ENCODE measurements at places on chromosomes 12 and 14.

DNA sequence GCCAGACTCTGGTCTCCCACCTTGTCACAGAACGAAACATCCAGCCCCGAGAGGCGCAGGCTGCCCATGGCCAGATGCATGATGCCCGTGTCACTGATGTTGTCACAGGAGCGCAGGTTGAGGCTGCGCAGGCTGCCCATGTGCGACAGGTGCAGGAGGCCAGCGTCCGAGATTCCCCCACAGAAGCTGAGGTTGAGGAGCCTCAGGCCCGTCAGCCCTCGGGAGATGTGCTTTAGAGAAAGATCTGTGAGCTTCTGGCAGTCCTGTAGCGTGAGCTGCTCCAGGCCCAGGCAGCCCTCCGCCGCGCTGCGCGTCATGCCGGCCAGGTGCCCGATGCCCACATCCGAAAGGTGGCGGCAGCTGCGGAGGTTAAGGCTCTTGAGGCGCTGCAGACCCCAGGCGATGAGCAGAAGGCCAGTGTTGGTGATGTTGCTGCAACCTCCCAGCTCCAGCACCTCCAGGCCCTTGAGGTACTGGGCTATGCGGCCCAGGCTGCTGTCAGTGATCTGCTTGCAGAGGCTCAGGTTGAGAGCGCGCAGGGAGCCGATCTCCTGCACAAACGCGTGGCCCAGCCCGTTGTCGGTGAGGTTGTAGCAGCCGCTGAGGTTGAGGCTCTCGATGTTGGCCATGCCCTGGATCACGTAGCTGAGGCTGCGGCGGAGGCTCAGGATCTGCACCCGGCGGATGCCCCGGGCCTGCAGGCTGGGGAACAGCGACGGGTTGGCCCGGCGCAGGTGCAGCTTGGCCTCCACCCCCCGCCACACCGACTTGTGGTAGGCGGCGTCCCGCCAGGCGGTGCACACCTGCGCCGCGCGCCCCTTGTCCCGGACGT lies 991 bp downstream of the FBXL14 start:
- peak; percentile 38 for DNase-seq

DNA sequence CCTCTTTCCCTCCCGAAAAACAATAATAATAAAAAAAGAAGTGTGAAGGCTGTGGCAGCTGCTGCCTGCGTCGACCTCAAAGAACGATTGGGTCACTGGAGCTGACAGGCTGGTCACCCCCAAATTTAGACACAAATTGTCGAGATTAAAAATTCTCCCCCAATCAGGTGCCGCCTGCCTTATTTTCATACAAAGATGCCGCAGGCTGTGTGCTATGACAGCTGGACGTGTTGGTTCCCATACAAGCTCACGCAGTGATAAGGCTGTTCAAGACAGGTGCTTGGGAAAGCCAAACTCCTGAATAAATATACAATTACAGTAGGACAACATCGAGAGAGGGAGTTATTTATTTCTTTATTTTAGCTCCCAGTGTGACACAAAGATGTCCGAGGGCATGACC lies 1041.8 kb downstream of the VRK1 start:
- DNase-seq = no peak

- no peak for DNase-seq
Observed at GRCh38 chr12:23197266-23197665, 572.3 kb downstream of the ETNK1 start.

- no peak for DNase-seq
Observed at GRCh38 chr12:68279227-68280054, 26.0 kb upstream of the IL22 start.

DNA sequence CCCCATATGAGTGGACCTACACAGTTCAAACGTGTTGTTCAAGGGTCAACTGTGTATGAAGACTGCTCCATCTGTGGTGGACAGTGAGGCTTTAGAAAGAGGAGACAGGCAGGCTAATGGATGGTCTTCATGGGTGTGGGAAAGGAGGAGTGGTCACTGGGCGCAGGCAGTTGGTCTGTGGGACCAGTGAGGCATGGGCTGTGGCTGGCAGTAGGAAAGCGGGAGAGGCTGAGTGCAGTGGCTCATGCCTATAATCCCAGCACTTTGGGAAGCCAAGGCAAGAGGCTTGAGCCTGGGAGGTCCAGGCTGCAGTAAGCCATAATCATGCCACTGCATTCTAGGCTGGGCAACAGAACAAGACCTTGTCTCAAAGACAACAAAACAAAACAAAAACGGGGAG lies 2.0 kb upstream of the NR4A1 start:
- DNase-seq = no peak

GRCh38 chr12:104420868-104421267 lies 35.9 kb upstream of the CHST11 start:
- DNase-seq = no peak

DNA sequence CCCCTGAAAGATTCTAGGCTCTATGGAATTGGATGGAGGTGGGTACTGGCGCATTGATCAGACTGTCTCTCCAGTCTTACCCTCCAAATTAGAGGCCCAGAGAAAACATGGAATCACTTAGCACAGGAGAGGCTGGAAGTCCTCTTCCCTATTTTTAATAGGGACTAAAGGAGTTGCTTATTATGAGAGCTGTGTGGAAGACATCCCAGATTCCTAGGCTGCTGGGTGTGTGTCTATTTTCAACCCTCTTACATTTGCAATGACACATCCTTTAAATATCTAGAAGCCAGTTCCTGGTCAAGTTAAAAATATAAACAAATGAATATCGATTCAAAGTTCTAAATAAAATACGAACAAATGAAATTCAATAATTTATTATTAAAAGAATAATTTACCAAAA lies 58.3 kb upstream of the ARID2 start:
- DNase-seq = no peak

DNA sequence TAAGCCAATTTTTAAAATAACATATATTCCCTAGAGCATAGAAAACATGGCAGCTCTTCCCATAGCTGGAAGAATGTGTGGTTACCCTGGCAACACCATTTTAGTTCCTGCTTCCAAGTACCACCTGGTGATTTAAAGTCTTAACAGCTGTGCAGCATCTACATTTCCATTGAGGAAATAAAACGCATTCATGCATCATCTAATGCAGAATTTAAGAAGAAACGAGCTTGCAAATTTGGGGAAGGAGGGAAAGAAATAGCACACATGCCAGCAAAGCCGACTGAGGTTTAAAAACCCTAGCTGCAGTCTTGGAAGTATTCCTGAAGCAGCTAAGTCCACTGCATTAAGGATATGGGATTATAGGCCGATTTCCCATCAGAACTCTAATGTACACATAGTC lies 22.8 kb upstream of the SLC38A2 start:
- DNase-seq = no peak

- no peak for DNase-seq
Observed at GRCh38 chr14:91899806-91900205, 32.5 kb upstream of the TC2N start.

GRCh38 chr12:109542014-109542413 lies 31.3 kb downstream of the MMAB start:
- DNase-seq = no peak
